Fibroblast of villous mesenchyme (primary cell): ENCODE measurements at places on chromosomes 12 and 14. TPM values are rescaled to one million over a fixed set of nuclear protein-coding genes. Genes with fewer than 3 reads are reported as not detected.

Gene LIN7A
- 6.4 and 10.4 TPM in 2 replicates for total RNA-seq

Gene FGF23
- total RNA-seq = not detected in 2 replicates

Gene DPF3
- total RNA-seq = 6.8 and 10.4 TPM in 2 replicates

Gene TIGAR
- 10.3 and 20.7 TPM in 2 replicates for total RNA-seq

Gene HEBP1
- 12.2 and 19.9 TPM in 2 replicates for total RNA-seq

Gene HOXC12
- under 0.01 TPM in 2 replicates for total RNA-seq

Gene FOS
- total RNA-seq = 108 and 122 TPM in 2 replicates

Gene PAWR
- total RNA-seq = 48.0 and 64.3 TPM in 2 replicates

Gene LPAR5
- not detected in 2 replicates for total RNA-seq

Gene KCNA1
- not detected in 2 replicates for total RNA-seq

Gene TPPP2
- not detected in 2 replicates for total RNA-seq

Gene NOC4L
- 12.1 and 14.8 TPM in 2 replicates for total RNA-seq

Gene CLEC6A
- not detected in 2 replicates for total RNA-seq

Gene ANKRD13A
- 144 and 195 TPM in 2 replicates for total RNA-seq
